ENCODE measurements at places on chromosomes 12 and 14. TPM values are rescaled to one million over a fixed set of nuclear protein-coding genes. Genes with fewer than 3 reads are reported as not detected.

DNA sequence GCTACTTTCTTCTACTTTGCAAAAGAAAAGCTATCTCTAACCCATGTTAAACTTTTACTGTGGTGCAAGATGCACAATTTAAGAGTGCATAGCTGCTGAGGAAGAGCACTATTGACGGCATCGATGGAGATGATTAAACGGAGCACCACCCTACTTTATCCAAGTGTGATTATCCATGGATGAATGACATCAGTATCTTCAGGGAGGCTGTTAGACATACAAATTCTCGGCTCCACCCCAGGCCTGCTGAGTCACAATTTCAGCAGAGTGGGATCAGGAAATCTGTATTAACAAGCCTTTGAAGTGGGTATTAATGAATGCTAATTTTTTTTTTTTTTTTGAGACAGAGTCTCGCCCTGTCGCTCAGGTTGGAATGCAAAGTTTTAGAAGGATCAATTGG lies 16.2 kb downstream of the SLC2A14 start:
- DNase-seq, result no peak

GRCh38 chr14:72513965-72514659 lies 379.8 kb downstream of the DPF3 start:
- DNase-seq, result peak; percentile 22

DNA sequence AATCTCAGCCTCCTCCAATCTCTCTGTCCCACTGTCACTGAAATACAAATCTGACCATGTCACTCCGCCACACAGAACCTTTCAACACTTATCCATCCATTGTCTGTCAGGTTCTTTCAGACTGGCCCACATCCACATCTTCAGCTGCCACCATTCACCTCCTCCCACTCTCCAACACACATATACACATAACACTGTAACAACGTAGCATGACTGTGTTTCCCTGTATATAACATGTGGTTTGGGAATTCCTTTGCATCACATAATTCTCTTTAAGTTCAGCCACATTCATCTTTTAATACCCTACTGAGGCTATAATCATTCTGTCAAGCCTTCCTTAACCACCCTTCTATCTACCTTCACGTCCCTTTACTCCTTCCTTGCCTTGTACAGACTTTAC lies 99.2 kb downstream of the PPP2R5E start:
- DNase-seq, result no peak

- no peak for DNase-seq
Measured at GRCh38 chr12:98110536-98110935, 404.9 kb upstream of the TMPO start.

SYT1 gene
- total RNA-seq, result 1.2 TPM

All from epithelial cell of proximal tubule (primary cell).